Activated CD4-positive, alpha-beta T cell treated with anti-CD3 and anti-CD28 coated beads, Interleukin-2, amount 50 U/mL, for 1 hour (primary cell): ENCODE measurements at places on chromosomes 3 and 15.

DNA sequence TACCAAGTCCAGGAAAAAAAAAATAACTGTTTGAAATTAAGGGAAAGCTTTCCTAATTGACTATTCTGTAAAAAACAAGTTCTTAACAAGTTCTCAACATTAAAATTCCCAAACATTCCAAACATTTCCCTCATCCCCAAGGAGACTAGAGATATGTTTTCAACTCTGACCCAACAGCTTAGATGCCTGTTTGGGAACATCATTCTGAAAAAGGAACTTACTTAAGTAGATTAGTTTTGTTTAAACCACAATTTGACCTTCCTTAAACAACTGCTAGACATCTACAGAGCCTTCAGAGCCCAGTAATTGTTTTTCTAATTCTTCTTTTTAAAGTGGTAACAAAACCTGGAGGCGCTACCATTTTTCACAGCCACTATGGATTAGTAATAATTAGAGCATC is 12.8 kb downstream of the UBR1 start:
- DNase-seq, result no peak

DNA sequence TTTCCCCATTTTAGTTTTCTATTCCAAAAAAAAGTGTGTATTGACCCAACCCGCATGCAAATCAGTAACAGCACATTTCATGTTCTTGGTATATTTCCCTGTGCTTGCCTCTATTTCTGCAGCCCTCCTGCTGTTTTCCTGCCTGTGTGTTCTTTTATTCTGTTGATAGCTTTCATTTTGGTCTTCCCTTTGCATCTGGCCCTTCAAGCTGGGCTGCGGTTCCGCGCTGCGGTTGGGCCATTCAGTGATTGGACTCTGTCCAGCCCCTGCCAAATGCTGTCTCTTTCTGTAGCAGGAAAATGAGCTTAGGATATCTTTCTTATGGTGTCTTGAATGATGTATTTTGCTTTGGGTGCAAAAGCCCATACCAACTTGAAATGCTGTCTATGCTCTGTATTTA is 49.9 kb downstream of the ZNF621 start:
- DNase-seq, result no peak

DNA sequence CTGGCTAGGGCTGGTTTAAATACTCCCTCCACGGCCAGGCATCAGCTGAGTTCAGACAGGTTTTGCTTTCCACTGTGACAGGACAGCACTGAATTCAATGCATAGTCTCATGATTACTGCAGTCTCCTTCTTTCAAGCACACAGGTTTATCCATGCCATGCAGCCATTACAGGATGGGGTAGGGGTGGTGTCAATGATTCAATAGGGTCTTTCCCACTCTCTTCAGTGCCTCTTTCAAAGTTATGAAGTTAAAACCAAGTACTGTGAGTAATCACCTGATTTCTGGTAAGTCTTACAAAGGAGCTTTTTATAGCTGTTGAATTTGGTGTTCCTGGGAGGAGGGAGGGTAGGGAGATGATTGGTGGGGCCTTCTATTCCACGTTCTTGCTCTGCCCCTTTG is 47.2 kb downstream of the TMEM212 start:
- DNase-seq, result no peak

GRCh38 chr15:58631319-58631718 is 118.2 kb downstream of the ADAM10 start:
- DNase-seq, result no peak

DNA sequence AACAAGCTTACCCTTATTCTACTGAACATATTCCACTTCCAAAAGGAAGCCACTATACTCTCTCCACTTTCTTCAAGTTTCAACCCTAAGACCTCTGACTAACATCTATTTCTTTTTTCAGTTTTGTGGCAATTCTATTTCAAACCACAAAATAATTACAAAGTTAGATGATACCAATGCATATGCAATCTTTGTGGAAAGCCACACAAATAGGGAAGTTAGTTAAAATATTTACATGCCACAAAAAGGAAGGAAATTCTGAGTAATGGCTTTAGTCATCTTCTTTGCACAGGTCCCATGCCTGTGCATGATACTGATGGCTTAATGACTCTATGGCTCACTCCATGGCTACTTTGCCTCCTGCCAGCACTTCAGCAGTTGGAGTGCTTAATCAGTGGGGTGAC is 57.0 kb upstream of the MCTP2 start:
- no peak for DNase-seq

DNA sequence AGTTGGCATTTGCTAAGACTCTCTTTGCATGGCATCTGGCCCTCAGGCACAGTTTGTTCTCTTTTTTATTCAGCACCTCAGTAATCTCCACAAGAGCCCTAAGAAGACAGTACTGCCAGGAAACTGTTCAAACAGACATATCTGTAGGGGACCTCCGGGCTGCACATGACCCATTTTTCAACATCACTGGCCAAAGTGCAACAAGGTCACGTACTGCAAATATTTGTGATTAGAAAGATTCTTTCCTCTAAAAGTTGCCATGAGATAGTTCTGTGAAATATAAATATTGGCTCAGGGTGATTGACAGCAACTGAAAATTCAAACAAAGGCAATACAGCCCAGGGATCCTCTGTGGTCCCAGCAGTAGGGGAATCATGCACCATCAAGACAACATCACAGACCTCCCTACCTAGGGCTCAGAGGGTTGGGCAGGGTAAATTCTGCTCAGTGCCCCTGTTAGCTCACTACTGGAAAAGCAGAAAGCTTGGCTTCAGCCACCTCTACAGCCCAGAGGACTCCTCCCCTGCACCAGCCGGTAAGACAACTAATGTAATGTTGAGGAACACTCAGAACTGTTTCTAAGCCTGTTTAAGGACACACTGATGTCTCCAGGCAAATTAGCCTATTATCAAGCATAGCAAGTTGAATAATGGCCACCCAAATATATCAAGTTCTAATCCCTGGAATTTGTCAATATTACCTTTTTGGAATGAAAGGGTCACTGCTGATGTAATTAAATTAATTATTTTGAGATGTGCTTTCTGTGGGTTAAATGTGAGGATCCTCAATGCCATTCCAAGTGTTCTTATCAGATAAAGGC is 117.4 kb upstream of the LPP start:
- no peak for DNase-seq

- no peak for DNase-seq
Observed at GRCh38 chr15:70714015-70714414, 49.3 kb downstream of the UACA start.
